Right atrium auricular region (tissue), 2 donors: ENCODE measurements at places on chromosomes 3 and 15. TPM values are rescaled to one million over a fixed set of nuclear protein-coding genes. Genes with fewer than 3 reads are reported as not detected.

IQGAP1 gene
- total RNA-seq, result 96.3 TPM

TTC23 gene
- total RNA-seq, result 13.6 TPM

P4HTM gene
- 45.4 TPM for total RNA-seq

TMEM44 gene
- 5.9 TPM for total RNA-seq

- DNase-seq, result no peak
- H3K4me3 ChIP-seq, result no peak overlapping the region
- no peaks in the 10 kb centered on the region for H3K27me3 ChIP-seq
- H3K27ac ChIP-seq, result no peak overlapping the region
Observed at GRCh38 chr3:151436675-151437446, 24.0 kb downstream of the IGSF10 start.

GRCh38 chr3:196987022-196987421, 18.4 kb upstream of the PIGZ start:
- no peaks in the 10 kb centered on the region for H3K36me3 ChIP-seq
- H3K4me1 ChIP-seq, result no peaks in the 10 kb centered on the region
- no peak overlapping the region for H3K27ac ChIP-seq
- H3K4me3 ChIP-seq, result no peak overlapping the region
- no peak for DNase-seq
- H3K27me3 ChIP-seq, result no peaks in the 10 kb centered on the region

GRCh38 chr15:43244092-43244491, 22.6 kb downstream of the TGM5 start:
- no peaks in the 10 kb centered on the region for H3K27me3 ChIP-seq
- H3K36me3 ChIP-seq, result no peaks in the 10 kb centered on the region
- H3K27ac ChIP-seq, result no peak overlapping the region
- H3K4me1 ChIP-seq, result no peaks in the 10 kb centered on the region
- DNase-seq, result no peak

- no peaks in the 10 kb centered on the region for H3K36me3 ChIP-seq
- no peak overlapping the region for H3K27ac ChIP-seq
- DNase-seq, result no peak
- H3K4me3 ChIP-seq, result no peak overlapping the region
- no peaks in the 10 kb centered on the region for H3K27me3 ChIP-seq
- no peaks in the 10 kb centered on the region for H3K4me1 ChIP-seq
Observed at GRCh38 chr15:91599261-91599660, 254.2 kb upstream of the SLCO3A1 start.

- H3K4me3 ChIP-seq, result no peak overlapping the region
- peaks cover 8% of the 10 kb centered on the region for H3K36me3 ChIP-seq
- H3K27ac ChIP-seq, result no peak overlapping the region
- no peaks in the 10 kb centered on the region for H3K27me3 ChIP-seq
Observed at GRCh38 chr3:138569090-138569489, 25.0 kb downstream of the CEP70 start.

- H3K36me3 ChIP-seq, result no peaks in the 10 kb centered on the region
- no peaks in the 10 kb centered on the region for H3K27me3 ChIP-seq
- H3K27ac ChIP-seq, result peak overlapping the region; percentile 66
- H3K4me3 ChIP-seq, result no peak overlapping the region
- DNase-seq, result no peak
Observed at GRCh38 chr3:195899701-195900435, 8.5 kb downstream of the TNK2 start.

DNA sequence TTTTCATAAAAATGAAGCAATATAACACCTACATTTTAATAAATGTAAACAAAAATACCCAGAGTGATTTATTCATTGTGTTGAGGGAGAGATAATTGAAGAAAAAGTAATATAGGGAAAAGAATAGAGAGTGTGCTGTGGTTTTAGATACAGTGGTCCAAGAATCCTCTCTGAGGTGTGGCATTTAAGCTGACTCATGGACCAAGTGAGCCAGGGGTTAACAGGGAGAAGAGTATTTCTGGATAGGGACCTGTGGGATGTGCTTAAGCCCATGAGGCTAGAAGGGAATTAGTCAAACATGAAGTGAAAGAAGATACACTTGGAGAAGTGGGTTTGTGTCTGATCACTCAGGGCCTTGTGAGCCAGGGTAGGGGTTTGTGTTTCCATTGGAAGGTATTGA, 680.7 kb upstream of the GRM7 start:
- H3K4me1 ChIP-seq, result no peaks in the 10 kb centered on the region
- H3K36me3 ChIP-seq, result no peaks in the 10 kb centered on the region
- no peak overlapping the region for H3K27ac ChIP-seq
- no peak for DNase-seq
- H3K27me3 ChIP-seq, result no peaks in the 10 kb centered on the region

GRCh38 chr15:90617668-90618097, 88.0 kb downstream of the CRTC3 start:
- peaks cover 66% of the 10 kb centered on the region for H3K36me3 ChIP-seq
- DNase-seq, result no peak
- H3K27me3 ChIP-seq, result no peaks in the 10 kb centered on the region
- peak overlapping the region; percentile 43 for H3K27ac ChIP-seq
- no peak overlapping the region for H3K4me3 ChIP-seq
